ENCODE measurements at places on chromosomes 3 and 15.

- DNase-seq, result no peak
Observed at GRCh38 chr3:42509111-42509510, 6.7 kb downstream of the VIPR1 start.

- DNase-seq, result no peak
Observed at GRCh38 chr15:38430106-38430760, 23.7 kb upstream of the FAM98B start.

GRCh38 chr3:127689266-127689860 is 16.6 kb downstream of the ABTB1 start:
- DNase-seq, result no peak

- DNase-seq, result no peak
Observed at GRCh38 chr3:118146658-118147375, 887.8 kb downstream of the IGSF11 start.

GRCh38 chr3:14274612-14274936 is 96.0 kb downstream of the LSM3 start:
- DNase-seq, result no peak

DNA sequence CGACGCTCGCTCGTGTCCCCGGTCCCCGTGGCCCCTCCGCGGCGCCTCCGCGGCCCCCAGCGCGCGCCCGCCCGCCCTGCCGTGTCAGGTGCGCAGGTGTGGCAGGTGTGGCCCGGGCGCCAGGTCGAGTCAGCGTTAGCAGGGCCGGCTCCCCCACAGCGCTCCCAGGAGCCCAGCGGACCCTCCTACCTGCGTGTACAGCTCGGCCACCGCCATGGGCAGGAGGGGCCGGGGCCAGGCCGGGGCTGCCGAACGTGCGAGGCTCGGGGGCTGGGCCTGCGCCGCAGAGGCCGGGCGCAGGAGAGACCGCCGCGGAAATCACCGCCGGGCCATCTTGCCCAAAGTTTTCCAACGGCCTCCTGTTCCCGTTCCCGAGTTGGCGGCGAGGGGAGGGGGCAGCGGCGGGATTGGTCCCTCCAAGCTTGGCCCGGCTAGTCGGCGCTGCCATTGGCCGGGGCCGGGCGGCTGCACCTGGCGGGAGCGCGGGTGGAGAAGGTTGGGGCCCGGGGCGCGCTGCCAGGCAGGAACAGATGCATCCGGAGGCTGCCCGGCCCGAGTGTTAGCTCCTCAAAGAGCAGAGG is at the start of gene MYO5C:
MYO5C (minus strand) TSS at position 384 of the 581 bp plus-strand sequence; CDS start at position 216, 168 bp downstream.
- no peak for DNase-seq

DNA sequence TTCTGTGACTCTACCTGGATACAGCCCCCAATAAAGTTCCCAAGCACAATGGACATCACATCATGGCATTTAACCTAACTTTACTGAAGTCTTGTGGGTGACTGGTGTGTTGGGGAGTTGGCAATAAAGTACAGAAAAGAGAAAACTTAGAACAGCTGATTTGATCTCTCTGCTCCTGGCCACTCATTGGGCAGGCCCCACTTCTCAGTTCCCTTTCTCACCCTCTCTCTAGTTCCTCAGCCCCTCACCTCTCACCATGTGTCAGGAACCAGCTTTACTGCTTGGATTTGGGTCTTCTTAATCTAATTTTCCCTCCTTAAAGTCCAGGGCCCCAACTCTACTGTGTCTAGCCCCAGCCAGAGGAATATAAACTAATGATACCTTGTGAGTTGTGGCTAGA is 713 bp upstream of the MUC13 start:
- no peak for DNase-seq

DNA sequence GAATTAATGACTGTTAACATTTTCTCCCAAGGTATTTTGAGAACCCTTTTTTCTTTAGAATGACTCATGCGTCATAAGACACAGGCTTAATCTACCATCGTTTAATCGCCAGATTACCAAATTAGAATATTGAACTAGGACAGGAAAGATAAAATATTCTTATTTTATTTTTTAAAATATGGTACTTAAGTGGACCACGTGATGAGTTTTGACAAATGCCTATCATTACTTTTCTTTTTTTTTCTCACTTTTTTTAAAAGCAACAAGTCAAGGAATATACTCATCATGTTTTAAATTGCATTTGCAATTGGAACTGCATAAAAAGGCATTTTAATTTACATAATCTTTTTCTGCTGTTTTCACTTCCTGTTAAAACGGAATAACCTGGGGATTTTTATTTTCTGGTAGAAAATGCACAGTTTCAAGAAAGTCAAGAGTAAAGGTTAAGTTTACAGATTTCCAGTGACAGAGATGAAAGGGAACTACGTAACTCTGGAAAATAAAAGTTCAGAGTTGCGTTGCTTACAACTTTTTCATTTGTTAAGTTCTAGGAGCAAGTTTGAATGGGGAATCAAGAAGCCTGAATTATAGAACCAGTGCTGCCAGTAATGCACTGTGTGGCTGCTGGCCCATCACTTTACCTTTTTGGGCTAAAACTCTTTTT is 23.6 kb downstream of the SIAH2 start:
- no peak for DNase-seq

GRCh38 chr15:75063889-75064288 is 40.5 kb downstream of the PPCDC start:
- no peak for DNase-seq

- no peak for DNase-seq
Observed at GRCh38 chr3:156252656-156253055, 132.3 kb downstream of the KCNAB1 start.

DNA sequence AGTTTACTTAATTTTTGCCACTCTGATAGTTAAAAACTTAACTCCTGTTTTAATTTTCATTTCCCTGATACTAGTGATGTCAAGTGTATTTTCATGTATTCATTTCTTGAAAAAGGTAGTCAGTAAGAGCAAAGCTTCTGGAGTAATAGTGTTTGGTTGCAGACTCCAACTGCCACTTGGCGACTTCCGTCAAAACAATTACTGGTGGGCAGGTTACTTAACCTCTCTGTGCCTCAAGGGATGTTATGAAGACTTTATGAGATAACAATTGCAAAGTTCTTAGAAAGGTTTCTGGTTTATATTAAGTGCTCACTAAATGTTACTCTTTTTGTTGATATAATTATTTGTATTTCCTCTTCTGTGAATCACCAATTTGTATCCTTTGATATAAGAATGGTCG is 129.7 kb downstream of the NFKBIZ start:
- no peak for DNase-seq

GRCh38 chr3:23002836-23003732 is 200.0 kb upstream of the UBE2E2 start:
- DNase-seq, result no peak

GRCh38 chr15:31269816-31270575 is 56.6 kb upstream of the KLF13 start:
- no peak for DNase-seq

- DNase-seq, result no peak
Observed at GRCh38 chr3:120471643-120472042, 20.9 kb upstream of the FSTL1 start.

DNA sequence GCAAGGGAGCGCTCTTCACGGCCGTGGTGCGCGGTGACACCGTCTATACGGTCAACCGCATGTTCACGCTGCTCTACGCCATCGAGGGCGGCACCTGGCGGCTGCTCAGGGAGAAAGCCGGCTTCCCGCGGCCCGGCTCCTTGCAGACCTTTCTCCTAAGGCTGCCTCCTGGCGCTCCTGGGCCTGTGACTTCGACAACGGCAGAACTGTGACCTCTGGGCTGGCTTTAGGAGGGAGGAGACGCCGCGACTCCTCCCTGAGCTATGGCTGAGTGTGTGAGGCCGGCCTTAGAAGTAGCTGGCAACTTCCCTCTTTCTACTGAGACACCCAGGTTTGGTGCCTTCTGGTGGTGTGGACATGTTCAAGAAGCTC is 1.4 kb downstream of the KBTBD13 start:
- no peak for DNase-seq

DNA sequence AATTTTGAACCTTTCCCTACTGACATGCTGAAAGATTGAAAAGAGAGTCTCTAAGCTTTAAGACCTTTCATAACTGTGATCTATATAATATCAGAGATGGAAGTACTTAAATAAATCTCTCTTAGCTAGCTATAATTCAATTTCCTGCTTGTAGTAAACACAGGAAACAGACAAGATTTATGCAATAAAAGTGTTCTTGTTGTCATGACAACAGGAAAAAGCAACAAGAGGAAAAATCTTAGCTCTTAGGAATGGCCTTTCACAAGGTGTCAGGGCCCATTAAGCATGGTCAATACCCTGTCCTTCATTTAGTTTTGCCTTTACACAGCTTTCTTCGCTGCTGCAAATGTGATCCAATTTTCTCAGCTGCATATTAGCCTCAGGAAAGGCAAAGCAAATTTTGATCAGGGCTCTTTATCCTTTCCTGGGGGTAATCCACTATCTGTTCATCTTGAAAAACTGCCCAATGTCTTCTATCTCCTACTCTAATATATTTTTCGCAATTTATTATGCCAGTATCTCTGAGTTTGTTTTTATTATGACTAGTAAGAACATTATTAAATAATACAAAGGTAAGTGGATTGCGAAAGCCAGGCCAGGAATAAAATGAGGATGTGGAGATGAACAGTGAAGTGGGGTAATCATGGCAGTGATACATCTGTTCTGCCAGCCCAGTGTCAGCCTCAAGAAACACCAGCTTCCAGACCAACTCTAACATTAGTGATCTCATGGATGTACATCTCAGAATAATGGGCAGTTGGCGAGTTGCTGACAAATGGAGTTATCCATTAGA is 28.7 kb downstream of the SIDT1 start:
- DNase-seq, result no peak

DNA sequence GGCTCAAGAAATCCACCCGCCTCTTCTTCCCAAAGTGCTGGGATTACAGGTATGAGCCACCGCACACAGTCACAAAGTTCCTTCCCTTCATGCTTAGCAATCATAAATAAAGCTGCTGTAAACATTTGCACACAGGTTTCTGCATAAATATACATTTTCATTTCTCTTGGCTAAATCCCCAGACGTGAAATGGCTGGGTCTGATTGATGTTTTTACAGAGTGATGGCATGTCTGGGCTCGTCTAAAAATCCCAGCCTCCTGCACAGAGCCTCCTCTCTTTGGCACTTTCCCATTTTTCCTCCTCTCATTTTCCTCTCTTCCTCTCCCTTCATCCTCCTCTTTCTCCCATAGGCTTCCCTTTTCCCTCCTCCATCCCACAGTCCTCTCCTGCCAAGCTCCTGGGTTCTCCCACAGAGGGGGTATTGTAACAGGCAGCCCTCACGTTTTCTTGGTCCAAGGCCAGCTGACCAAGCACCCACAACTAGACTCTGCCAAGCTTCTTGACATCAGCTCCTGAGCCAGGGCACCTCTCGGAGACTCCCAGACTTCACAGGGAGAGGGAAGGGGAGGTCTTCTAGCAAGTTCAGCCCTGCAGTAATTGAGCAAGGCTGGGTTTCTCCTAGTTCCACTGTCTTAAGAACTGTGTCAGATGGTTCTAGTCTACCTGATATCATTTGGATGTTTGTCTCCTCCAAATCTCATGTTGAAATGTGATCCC is 10.5 kb upstream of the PLA2G4E start:
- no peak for DNase-seq

DNA sequence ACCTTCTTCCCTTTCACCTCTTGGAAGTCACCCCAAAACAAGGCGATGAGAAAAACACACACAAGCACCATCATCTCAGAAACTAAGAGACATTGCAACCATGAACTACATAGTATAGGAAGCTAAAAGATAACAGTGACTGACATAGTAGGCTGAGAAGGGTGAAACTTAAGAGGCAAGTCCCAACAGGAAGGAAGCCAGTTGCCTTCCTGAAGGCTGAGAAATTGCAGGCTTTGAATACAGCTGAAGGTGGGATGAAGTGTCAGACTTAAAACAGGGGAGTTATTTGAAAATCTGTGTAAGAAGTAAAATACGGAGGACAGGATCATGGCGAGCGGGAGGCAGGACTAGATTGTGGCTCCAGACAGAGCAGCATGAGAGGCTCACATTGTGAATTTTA is 27.8 kb downstream of the SLC27A2 start:
- no peak for DNase-seq

DNA sequence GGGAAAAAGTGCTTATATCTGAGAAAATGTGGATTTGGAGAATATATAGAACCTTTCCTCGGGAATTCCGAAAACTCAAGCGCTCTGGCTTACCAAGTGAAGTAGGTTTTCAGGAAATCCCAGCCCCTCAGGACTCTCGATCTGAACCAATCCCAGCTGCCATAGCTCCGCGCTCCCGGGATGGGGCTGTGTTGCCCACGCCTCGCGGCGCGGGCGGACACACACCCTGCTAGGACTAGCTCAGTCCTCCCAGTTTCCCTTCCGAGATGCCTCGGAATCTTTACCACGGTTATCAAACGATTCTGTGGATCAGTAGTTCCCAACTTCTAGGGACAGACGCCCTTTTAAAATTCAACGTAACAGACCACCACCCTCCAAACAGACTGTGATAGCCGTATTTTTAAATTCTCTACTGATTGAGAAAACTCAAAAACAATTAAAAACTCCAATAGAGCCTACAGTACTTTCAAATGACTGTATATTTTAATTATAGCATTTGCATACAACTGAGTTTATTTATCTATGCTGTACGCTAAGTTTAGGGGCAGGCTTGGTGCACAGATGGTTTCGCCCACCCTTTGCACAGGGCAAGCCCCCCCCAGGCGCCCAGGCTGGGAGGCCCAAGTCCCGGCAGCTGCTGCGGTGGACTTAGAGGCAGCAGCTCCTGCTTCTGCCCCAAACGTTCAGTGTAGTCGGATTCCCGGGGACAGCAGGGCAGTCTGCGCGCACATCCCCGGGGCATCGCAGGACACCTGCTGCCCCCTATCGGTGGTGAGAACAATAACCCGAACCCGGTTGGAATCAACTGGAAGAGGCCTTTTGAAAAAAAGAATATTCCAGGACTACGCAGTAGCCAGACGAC is 52.3 kb downstream of the CCDC54 start:
- DNase-seq, result peak; percentile 59

DNA sequence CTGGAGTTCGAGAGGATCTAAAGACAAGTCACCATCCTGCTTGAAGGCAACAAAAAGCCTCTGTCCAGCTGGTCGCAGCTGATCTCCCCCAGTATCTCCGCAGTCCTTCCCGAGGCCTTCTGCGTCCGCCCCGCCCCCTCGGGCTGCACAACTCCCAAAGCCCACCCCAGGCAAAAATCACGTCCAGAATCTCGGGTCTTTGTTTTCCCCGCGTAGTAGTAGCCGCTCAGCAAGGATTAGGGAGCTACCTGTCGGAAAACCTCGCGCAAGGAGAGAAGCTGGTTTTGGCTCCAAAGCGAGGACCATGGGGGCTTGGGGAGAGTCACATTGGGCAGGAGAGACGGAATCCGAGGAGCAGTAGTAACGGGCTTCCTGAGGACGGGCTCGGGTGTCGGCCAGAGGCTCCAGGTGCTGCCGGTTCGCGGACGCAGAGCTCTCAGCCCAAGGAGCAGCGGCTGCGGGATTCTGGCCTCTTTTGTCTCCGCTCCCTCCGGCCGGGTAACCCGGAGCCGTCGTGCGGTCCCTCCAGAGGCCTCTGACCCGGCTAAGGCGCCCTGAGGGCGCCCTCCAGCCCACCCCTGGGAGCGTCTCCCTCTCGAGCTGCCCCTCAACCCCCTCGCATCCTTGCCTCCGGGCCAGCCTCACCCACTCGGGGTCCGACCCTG is 401 bp downstream of the ZSCAN29 start:
- DNase-seq, result no peak

- DNase-seq, result no peak
Observed at GRCh38 chr3:94612631-94613030, 549.8 kb downstream of the NSUN3 start.

Measured in T-helper 1 cell (primary cell).